CD4-positive, alpha-beta T cell treated with Interferon alpha-2 for 1 hour (primary cell): ENCODE measurements at places on chromosomes 3 and 15.

GRCh38 chr15:48178648-48178931 lies 495 bp upstream of the MYEF2 start:
- no peak for DNase-seq

GRCh38 chr3:31193871-31194270 lies 299.4 kb upstream of the GADL1 start:
- DNase-seq: no peak

DNA sequence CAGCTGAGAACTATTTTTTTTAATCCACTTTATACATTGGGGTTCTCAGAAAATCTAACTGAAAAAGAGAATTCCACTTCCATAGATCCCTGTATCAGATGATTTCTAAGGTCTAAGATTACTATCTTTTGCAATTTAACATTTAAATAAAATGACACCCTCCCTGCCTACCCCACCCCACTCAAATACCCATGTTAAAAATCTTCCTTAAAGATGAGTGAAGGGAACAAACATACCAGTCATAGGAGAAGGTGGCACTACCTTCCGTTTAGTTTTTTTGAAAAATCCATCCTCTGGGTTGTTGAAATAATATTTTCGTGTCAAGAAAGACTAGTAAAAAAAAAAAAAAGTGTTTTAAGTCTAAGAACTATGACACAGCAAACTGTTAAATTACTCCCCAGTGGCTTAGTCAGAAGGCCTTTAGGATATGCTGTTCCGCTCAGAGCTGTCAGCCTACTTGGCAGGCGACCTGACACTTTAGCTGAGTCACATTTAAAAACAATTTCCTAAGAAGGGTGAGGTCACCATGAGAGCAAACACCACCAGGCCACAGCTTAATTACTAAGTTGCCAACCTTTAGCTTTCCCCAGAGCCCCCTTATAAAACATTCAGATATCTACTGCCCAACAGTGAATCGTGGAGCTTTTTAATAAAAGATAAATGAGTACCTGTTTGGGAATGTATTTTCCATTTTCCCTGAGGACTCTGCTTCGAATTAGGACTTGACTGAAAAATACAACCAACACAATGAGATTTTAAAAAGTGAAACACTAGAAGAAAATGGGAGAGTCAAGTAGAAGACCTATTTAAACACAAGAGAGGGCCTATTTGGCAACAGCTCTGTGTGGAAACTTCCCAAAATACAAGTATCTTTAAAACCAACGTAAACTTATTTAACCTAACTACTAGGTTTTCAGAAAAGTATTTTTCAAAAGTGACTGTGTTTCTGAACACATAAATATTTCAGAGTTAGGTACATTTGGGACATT lies 9.6 kb downstream of the EMC3 start:
- DNase-seq: no peak

GRCh38 chr3:46383211-46383950 lies 12.6 kb downstream of the CCR5 start:
- DNase-seq: no peak

GRCh38 chr3:184780981-184781515 lies 30.9 kb upstream of the VPS8 start:
- DNase-seq: no peak

DNA sequence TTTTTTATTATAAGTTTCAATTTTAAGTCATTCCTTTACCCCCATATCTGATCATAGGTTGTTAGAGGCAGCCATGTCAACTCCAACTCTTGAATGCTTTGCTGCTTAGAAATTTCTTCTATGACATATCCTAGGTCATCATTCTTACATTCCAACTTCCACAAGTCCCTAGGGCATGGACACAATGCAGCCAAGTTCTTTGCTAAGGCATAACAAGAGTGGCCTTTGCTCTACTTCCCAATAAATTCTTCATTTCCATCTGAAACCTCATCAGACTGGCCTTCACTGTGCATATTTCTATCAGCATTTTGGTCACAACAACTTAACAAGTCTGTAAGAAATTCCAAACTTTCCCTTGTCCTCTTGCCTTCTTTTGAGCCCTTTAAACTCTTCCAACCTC lies 28.5 kb downstream of the TRIM42 start:
- no peak for DNase-seq

- no peak for DNase-seq
Measured at GRCh38 chr3:81643721-81644120, 117.7 kb downstream of the GBE1 start.

- DNase-seq: no peak
Measured at GRCh38 chr15:32972686-32973085, 221.8 kb downstream of the FMN1 start.

DNA sequence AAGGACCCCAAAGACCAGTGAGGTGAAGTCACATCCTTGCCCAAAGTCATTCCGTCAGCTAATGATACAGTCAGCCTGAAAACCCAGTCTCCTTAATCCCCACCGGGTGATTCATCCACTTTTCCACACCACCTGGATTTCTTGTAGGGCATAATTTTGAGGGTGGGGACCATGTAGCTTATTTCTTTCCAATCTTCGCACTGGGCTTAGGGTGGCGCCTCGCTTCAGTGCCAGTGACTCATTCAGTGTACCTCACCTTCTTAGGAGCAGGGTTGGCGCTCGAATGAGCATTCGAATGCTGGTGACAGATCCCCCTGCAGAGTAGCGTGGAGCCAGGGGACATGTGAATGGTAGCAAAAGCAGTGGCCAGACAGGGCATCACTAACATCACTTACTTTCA lies 24.0 kb downstream of the BMF start:
- DNase-seq: no peak

DNA sequence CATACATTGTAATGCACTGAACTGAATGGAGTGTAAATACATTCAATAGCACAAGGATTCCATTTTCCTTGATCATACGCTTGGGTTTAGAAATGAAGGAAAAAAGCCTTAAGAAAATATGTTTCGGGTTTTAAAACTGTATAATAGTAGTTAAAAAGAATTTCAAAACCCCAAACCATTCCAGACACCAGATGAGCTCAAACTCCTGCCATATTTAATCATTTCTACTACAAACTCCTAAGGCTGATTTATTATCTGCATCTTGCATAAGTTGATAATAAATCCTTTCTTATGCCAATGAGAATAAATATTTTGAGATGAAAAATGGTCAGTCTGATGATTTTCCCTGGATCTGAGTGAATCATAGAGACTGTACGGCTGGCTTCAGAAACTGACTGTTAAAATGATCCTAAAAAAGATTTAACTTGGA lies 51.0 kb downstream of the NR1D2 start:
- DNase-seq: no peak

DNA sequence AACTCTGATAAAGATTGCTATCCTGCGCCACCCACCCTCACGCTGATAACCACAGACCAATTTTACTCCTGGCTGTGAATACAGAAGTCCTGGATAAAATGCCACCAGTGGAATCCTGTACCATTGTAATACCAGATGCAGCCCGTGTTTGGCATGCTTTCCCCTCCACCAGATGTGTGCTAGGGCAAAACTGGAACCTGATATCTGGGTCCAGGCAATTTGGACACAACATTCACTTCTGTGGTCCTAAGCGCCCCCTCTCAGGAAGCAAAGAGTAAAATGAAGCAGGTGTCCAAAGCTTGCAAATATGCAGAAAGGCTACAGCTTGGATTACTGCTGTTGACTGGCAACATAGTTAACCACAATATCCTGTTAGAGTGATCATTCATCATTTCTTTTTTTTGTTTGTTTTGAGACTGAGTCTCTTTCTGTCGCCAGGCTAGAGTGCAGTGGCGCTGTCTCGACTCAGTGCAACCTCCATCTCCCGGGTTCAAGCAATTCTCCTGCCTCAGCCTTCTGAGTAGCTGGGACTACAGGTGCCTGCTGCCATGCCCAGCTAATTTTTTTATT lies 32.8 kb downstream of the LOXL1 start:
- DNase-seq: no peak
